ENCODE measurements at places on chromosomes 16 and 17.

DNA sequence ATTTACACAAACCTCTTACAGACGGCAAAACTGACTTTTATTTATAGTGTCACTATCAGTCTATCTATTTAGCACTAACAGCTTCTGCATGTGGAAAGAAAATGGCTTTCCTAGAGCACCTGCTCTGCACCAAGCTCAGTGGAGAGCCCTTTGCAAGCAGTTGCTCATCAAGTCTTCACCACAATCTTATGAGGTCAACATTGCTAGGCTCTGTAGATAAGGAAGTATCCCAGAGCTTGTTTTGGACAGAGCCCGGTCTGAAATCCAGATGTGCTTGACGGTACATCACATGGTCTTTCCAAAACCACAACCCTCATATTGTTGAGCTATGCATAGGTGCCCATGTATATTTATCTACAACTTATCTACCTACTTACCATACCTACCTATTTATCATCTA is 572.7 kb upstream of the CDH5 start:
- no peak for DNase-seq

DNA sequence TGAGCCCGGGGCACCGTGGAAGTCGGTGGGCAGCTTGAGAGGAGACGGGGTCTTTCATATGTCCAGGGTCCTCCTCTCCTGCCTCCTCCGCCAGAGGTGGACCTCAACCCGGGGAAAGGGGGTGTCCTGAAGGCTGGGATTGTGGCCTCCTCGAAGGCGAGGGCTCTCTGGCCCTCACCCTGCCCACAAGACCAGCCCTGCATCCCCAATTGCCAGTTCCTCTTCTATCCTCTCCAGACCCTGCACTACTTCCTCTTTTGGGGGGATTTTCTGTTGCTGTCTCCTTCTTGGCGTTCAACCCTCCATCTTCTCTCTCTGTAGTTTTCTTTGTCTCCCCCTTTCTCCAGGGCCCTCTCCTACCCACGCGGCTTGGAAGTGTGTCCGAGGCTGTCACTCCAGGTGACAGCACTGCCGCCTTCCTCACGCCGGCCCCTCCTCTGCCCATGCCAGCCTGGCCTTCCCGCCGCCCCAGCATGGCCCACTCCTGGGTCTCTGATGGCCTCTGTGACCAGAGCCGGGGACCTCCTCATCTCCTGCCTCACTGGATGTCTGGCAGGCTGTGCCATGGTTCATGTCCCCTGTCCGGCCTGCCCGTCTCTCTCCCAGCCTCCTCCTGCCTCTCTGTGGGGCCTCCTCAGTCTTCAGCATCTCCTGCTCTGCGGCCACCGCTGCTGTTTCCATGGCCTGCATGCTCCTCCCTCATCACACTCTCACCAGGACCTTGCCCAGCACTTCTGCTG is 2.4 kb upstream of the ITGAX start:
- DNase-seq: no peak

DNA sequence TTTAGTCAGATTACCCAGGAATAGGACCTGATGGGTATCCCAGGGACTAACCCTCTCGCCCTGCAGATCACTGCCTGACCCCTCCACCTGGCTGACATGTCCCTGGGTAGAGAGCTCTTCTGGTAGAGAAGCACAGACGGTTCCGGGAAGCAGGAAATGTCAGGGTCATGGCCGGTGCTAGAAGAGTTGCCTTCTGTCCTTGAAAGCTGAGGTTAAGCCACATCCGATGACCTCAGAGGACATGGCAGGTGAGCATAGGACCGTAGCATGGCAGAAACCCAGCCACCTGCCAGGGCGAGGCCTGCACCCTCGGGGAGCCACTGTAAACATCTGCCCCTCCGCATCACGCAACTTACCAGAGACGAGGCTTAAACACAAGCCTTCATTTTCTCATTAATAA is 483.7 kb downstream of the SOX9 start:
- DNase-seq: no peak

GRCh38 chr17:51908841-51909537 is 249.5 kb downstream of the CA10 start:
- DNase-seq: no peak

- no peak for DNase-seq
These were observed 28.7 kb upstream of the TNRC6A start for GRCh38 chr16:24700549-24701392.

- DNase-seq: no peak
These were observed 273.1 kb downstream of the CDH13 start for GRCh38 chr16:82899731-82900450.

- no peak for DNase-seq
These were observed 25.9 kb upstream of the LITAF start for GRCh38 chr16:11612665-11613025.

DNA sequence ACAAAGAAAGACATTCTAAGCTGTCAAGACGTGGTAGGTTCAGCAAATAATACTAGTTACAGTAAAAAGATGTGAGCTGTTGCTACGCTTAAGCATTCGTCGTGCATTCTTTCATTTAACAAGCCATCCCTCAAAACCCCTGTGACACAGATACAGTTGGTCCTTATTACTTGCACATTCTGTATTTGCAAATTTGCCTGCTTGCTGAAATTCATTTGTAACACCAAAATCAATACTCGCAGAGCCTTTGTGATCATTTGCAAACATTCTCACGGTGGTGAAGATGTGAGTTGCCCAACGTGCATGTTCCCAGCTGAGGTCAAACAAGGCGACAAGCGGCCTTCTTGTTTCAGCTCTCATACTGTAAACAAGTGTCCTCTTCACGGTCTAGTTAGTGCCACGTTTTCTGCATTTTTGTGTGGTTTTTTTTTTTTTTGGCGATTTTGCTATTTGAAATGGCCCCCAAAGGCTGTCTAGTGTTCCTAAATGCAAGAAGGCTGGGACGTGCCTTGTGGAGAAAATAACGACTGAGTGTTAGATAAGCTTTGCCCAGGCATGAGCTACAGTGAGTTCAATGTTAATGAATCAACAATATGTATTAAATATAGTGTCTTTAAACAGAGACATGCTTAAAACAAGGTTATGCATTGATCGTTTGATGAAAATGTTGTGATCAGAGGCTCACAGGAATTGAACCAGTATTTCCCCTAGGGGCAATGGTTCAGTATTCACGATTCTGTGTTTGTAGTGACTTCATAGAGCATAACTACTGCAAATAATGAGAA is 84.1 kb downstream of the RAB11FIP4 start:
- no peak for DNase-seq

GRCh38 chr17:44916781-44917241 is 1.5 kb upstream of the GFAP start:
- no peak for DNase-seq

- no peak for DNase-seq
These were observed 52.3 kb downstream of the TOX3 start for GRCh38 chr16:52494621-52495020.

DNA sequence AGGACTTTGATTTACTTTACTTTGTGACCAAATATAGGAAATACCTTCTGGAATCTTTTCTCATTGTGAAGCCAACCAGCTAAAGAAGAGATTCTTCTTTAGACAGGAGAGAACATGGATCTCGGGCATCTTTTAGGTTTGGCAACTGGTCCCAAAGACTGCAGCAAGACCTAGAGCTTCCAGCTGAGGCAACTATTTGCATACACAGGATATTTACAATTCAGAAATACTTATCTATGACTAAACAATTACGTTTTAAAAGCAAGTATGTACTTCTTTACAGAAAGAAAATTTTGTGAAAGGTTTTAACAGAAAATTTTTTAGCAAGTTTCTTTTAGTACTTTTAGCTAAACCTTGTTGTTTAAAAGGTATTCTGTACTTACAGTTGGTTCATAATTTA is 106.5 kb downstream of the MAP2K4 start:
- no peak for DNase-seq

DNA sequence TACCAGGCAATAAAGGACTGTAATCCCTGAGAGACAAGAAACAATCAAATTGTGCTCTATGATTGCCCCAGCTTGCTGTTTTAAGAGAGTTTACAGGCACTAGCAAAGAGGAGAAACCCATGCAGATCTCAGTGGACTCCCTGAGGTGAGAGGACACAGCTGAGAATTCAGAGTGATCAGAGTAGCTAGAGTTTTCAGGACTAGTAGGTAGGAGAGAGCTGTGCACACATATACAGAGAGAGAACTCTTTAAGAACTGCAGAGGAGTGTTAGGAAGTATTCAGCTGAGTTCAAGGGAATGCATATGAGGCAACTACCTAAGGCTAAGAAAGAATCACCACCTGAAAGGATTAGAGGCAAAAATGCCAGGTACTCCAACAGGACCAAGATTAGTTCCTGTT is 904.8 kb downstream of the CDH8 start:
- DNase-seq: no peak

DNA sequence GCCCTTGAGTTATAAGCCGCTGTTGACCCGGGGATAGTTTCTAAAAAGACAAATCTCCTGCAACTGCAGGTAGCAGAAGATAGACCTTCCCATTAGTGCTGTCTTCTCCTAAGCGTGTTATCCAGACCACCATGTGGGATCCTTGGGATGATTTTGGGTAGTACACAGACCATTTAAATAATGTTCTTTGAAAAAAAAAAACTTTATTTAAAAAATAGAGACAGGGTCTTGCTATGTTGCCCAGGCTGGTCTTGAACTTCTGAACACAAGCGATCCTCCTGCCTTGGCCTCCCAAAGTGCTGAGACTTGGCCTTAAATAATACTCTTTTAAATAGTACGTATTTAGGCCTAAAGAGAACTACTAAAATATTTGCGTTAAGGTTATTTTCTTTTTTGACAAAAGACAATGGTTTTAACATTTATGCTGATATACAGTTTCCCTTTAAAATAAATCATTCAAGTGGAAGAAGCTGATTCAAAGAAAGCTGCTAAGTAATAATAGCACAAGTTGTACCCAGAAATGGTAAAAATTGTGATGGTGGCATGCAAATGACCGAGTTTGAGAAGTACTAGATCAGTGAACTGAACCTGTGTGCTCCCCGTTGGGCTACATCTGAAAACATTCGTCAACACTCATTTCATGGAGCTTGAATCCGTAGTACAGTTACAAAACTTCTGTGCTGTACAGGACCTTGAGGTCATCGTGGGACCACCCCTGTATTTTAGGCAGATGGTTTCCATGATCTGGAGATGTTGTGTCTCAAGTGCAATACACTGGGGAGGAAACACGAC is 24.0 kb downstream of the SMARCE1 start:
- DNase-seq: no peak

DNA sequence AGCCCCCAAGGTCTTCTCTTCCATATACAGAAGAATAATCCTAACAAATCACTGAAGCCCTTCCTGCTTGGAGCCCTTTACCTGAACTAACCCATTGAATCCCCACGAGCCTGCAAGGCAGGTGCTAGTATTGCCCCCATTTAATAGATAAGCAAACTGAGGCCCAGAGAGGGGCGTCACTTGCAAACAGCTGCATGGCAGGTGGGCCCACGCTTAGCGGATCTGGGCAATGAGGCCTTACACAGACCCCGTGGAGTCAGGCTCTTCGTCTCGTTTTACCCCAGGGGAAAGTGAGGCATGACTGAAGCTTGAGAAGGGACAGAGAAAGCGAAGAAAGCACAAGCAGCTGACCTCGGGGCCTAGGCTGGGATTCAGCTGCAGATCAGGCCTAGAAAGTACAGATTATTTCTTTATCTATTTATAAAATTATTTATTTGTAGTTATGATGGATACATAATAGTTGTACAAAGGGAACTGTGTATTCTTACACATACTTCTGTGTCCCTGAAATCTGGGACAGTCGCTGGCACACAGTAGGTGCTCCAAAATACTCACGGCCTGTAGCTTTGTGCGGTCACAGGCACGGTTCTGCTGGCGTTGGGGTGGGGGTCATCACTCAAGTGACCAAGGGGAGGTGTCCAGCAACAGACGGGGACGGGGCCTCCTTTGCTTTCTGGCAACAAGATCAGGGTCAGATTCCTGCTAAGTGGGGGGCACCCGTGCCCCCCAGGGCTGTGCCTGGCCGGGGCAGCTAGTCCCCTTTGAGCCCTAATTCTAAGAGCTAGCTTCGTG is 223.2 kb upstream of the GSE1 start:
- DNase-seq: no peak

DNA sequence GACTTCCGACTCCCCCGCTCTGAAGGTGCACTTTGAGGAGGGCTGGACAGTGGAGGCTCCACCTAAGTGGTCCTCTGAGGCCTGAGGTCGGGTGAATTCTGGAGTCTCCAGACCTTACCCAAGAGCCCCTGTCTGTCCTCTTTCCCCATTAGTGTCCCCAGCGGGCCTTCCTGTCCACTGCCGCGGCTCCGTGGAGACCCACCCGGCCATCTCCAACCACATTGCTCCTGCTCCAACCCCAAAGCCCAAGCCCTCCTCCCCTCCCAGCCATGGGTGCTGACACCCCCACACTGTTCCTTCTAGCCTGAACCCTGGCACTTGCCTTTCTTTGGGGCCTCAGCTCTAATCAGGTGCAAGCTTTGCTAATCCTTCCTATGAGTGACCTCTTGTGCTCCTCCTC is 283.1 kb upstream of the TNRC6C start:
- no peak for DNase-seq

- DNase-seq: no peak
These were observed 43.9 kb downstream of the AATF start for GRCh38 chr17:36992701-36993100.

Measured in activated CD8-positive, alpha-beta memory T cell treated with anti-CD3 and anti-CD28 coated beads for 4 hours (primary cell).